SK-N-SH (cell line): ENCODE measurements at places on chromosomes 7 and 10. TPM values are rescaled to one million over a fixed set of nuclear protein-coding genes. Genes with fewer than 3 reads are reported as not detected.

DNA sequence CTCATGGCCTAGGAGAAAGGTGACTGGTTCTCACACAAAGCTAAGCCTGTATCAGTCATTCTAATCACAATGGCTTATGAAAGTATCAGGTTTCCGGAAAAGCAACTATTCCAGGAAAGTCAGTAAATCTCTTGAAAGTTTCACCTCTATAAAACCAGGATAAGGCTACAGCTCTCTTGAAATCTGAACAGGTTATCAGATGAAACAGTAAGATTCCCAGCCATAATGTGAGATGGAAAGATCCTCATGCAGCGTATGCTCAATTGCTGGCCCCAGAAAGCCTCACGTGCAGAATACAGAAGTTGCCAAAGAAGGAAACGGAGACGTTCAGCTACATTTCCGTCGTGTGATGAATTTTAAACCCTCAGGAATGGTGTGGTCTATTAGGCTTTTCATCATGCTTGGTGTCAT is 90.0 kb downstream of the PFKFB3 start:
- no peak overlapping the region for H3K4me3 ChIP-seq
- peaks cover 6% of the 10 kb centered on the region for H3K4me1 ChIP-seq
- H3K27me3 ChIP-seq, result no peaks in the 10 kb centered on the region
- no peak for DNase-seq

NANOS1 gene
- 0.81 and 0.86 TPM in 2 replicates for polyA plus RNA-seq

GRCh38 chr10:92493362-92493761 is 80.5 kb downstream of the IDE start:
- H3K4me1 ChIP-seq, result no peaks in the 10 kb centered on the region; the same call in 1 of the 2 replicates
- H3K27ac ChIP-seq, result no peak overlapping the region
- no peak overlapping the region for H3K4me3 ChIP-seq
- DNase-seq, result peak; percentile 52
- H3K27me3 ChIP-seq, result no peaks in the 10 kb centered on the region
- H3K36me3 ChIP-seq, result peaks cover 17% of the 10 kb centered on the region

DNA sequence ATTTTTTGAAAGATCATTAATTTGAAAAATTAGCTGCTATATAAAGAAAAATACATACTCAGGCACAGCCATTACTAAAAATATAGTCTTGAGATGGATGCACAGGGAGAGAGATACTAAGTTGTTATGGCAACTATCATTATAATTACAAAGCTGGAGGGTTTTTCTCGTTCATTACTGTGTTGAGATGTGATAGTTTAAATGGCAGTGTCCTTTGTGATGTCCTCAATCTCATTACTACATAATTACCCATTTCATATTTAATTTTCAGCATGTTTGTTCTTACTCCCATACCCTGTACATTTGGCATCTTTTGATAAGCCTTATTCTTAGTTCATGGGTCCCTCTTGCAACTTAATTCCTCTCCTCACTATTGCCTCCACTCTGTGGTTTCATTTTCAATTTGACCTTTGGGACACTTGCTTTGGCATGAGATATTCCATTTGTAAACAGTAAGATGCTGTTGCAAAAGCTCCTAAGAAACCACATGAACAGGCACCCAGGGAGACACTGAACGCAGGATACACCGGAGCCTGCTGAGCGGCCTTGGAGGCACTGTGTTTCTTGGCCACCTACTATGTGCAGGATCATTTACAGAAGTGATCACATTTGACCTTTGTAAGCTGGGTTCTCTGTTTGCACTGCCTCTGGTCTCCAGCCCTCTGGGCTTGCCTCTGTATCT is 4.8 kb upstream of the CPXM2 start:
- DNase-seq, result peak; percentile 65
- peak overlapping the region; percentile 22; the same call in 1 of the 2 replicates for H3K27ac ChIP-seq
- H3K27me3 ChIP-seq, result no peaks in the 10 kb centered on the region
- H3K4me1 ChIP-seq, result no peaks in the 10 kb centered on the region
- H3K36me3 ChIP-seq, result no peaks in the 10 kb centered on the region

GRCh38 chr10:16905320-16905719 is 88.1 kb upstream of the RSU1 start:
- H3K36me3 ChIP-seq, result no peaks in the 10 kb centered on the region
- H3K4me1 ChIP-seq, result peaks cover 4% of the 10 kb centered on the region; the same call in 1 of the 2 replicates
- no peak overlapping the region for H3K27ac ChIP-seq
- no peaks in the 10 kb centered on the region for H3K27me3 ChIP-seq

HOXA3 gene
- polyA plus RNA-seq, result 0.15 TPM in 1 of 2 replicates, not detected in the other

TMEM196 gene
- not detected in 2 replicates for polyA plus RNA-seq

DNA sequence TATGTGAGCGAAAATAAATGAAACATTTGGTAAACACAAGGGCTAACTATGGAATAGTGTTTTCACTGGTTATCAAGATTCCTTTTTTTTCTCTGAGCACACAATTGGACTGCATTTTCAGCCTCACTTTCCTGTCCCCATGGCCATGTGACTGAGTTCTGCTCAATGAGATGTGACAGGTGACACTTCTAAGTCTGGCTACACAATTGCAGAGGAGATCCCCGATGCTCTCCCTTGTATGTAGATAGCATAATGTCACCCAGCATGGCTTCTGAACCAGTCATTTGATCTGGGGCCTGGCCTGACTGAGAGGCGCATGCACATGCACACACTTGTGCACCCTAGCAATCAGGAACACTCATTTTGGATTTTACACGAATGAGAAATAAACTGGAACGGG is 581.8 kb downstream of the GRID1 start:
- H3K36me3 ChIP-seq, result no peaks in the 10 kb centered on the region
- no peak overlapping the region for H3K27ac ChIP-seq
- no peak for DNase-seq
- H3K4me1 ChIP-seq, result no peaks in the 10 kb centered on the region
- H3K4me3 ChIP-seq, result no peak overlapping the region

CLRN3 gene
- polyA plus RNA-seq, result 0.08 and 0.25 TPM in 2 replicates

DNA sequence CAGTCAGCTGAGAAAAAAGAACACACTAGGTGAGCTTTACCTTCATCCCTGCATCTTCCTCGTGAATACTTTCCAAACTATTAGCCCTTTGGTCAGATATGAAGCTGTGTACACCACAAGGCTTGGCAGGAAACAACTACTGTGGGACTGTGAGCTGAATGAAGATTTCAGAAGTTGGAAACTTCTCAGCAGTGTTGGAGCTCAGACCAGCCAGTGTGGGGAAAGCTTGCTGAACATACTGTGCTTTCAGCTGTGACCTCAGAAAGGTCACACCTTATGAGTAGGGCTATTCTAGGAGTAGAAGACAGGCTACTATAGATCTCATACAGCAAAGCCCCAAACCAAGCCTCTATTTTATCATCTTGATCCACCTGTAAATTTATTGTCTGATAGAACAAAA is 123.6 kb downstream of the EXOC4 start:
- H3K27ac ChIP-seq, result no peak overlapping the region
- peaks cover 7% of the 10 kb centered on the region for H3K4me1 ChIP-seq
- peaks cover 5% of the 10 kb centered on the region; the same call in 1 of the 2 replicates for H3K36me3 ChIP-seq
- H3K27me3 ChIP-seq, result no peaks in the 10 kb centered on the region
- no peak for DNase-seq
